ENCODE measurements at places on chromosomes 12 and 14.

DNA sequence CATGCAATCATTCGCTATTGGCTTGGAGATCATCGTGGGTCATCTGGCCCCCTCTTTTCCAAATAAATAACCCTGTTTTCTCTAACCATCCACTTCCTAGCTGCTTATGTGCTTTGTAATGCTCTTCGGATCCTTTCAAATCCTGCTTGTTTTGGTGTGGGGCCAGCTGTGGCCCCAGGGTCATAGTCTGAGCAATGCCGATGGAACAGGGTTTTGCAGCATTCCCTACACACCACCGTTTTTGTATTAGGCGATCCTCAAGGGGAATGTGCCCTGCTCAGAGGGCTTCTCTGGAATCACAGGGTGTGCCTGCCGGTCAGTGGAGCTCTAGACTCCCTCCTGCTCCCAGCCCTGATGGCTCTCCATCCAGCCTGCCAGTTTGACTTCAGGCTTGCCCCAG lies 78.1 kb upstream of the NRXN3 start:
- no peak for DNase-seq

GRCh38 chr12:75891072-75891471 lies 140.5 kb downstream of the PHLDA1 start:
- no peak for DNase-seq

DNA sequence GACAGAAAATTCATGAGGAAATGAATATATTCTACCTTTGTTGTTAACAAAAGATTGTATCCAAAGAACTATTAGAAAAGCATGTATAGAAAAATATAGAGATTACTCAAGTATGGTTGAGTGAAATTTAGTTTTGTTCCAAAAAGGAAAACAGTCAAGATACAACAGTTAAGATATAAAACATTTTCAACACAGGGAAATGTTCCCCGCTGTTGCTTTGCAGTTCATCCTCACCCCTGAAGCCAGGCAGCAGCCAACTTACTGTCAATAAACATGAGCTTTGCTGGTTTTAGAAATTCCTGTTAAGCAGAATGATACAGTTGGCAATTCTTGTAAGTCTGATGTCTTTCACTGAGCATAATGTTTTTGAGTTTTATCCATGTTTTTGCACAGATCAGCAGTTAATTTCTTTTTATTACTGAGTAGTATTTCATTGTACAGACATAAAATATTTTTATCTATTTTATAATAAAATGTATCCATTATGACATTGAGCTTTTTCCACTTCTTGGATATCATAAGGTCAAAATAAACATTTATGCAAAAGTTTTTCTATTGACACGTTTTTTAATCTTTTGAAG lies 1.2 kb upstream of the CLEC2B start:
- no peak for DNase-seq

GRCh38 chr12:5268424-5269210 lies 163.3 kb upstream of the NTF3 start:
- no peak for DNase-seq

- DNase-seq: peak; percentile 9
These were observed 929 bp downstream of the CHD8 start for GRCh38 chr14:21454843-21455544.

DNA sequence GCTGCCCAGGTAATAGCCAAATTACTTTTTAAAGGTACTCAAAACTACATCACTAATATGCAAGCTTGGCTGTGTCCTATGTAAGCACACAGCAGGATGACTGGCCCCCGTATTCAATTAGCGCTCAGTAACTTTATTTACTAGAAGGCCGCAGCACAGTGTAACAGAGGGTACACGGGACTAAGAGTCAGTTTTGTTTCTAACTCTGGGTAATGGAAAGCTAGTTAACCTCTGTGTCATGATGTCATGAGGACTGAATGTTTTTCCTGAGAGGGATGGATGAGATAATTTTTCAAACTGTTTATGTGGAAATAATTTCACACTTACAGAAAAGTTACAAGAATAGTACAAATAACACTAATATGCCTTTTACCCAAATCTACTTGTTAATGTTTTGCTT lies 27.1 kb downstream of the GALNT4 start:
- no peak for DNase-seq

DNA sequence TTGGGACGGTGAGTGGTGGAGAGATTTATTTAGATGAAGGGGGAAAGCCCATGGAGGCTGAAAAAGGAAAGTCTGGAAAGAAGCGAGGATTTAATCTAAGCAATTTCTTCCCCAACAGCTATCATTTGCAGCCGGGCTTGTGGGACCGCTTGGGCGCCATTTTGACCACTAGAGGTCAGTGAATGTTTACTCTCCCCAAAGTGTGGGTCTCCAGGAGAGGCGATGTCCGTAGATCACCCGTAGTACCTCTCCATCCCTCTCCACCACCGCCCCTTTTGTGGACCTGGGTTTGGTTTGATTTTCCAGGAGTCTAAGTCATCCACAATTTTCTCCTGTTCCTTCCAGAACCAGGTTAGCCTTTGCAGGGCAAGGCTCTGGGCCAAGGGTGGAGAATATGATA lies 91.2 kb upstream of the PARP11 start:
- no peak for DNase-seq
